Upper lobe of right lung (tissue), 1 donor: ENCODE measurements at places on chromosomes 3 and 15. TPM values are rescaled to one million over a fixed set of nuclear protein-coding genes. Genes with fewer than 3 reads are reported as not detected.

- H3K36me3 ChIP-seq: peaks cover 44% of the 10 kb centered on the region
- H3K4me1 ChIP-seq: no peaks in the 10 kb centered on the region
- H3K27me3 ChIP-seq: no peaks in the 10 kb centered on the region
- no peak overlapping the region for H3K27ac ChIP-seq
- H3K4me3 ChIP-seq: no peak overlapping the region
Measured at GRCh38 chr15:48470096-48470495, 138.9 kb downstream of the DUT start.

Gene TTLL13
- total RNA-seq: not detected

GRCh38 chr3:31364711-31365110, 168.0 kb upstream of the STT3B start:
- no peak for DNase-seq
- H3K4me1 ChIP-seq: no peaks in the 10 kb centered on the region
- no peaks in the 10 kb centered on the region for H3K27me3 ChIP-seq
- no peaks in the 10 kb centered on the region for H3K36me3 ChIP-seq
- no peak overlapping the region for H3K4me3 ChIP-seq
- H3K27ac ChIP-seq: no peak overlapping the region

GRCh38 chr3:70982700-70983140, 600.8 kb downstream of the FOXP1 start:
- no peak overlapping the region for H3K4me3 ChIP-seq
- no peak for DNase-seq
- H3K4me1 ChIP-seq: peaks cover 44% of the 10 kb centered on the region
- peaks cover 35% of the 10 kb centered on the region for H3K36me3 ChIP-seq

Gene ST8SIA2
- not detected for total RNA-seq

DNA sequence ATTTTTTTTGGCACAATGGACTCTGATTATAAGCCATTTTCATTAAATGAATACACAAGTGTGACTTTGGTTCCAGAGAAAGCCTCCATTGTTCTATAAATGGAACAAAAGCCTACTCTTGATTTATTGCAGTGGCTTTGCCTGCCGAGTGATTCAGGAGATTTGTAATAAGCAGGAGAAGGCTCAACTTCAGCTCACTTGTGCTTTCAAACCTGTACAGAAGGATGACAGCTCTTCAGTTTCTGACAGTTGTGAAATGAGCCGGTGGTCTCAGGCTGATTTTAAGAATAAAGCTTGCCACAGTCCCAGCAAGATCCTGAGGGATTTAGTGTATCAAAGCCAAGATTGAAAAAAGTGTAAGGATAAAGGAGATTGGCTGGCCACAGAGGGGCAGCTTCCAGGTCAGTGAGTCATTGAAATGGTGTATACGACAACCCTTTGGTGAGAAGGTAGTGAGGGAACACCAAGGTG, 438.8 kb upstream of the TGFBR2 start:
- DNase-seq: no peak
- H3K4me3 ChIP-seq: no peak overlapping the region
- no peak overlapping the region for H3K27ac ChIP-seq
- no peaks in the 10 kb centered on the region for H3K4me1 ChIP-seq

Gene SLC15A2
- 63.6 TPM for total RNA-seq

GRCh38 chr3:81395739-81396513, 365.5 kb downstream of the GBE1 start:
- no peaks in the 10 kb centered on the region for H3K36me3 ChIP-seq
- no peak for DNase-seq
- no peak overlapping the region for H3K27ac ChIP-seq
- H3K4me3 ChIP-seq: no peak overlapping the region

GRCh38 chr3:52609316-52609815, 73.0 kb downstream of the UQCC5 start:
- H3K36me3 ChIP-seq: peaks cover 83% of the 10 kb centered on the region
- H3K4me3 ChIP-seq: no peak overlapping the region
- H3K27ac ChIP-seq: no peak overlapping the region
- H3K4me1 ChIP-seq: peaks cover 5% of the 10 kb centered on the region

Gene SLC51A
- total RNA-seq: not detected

Gene CALML4
- 4.5 TPM for total RNA-seq

Gene NME9
- total RNA-seq: not detected

GRCh38 chr15:64810497-64811326, 14.7 kb downstream of the PIF1 start:
- no peaks in the 10 kb centered on the region for H3K27me3 ChIP-seq
- DNase-seq: no peak
- H3K27ac ChIP-seq: no peak overlapping the region
- no peaks in the 10 kb centered on the region for H3K4me1 ChIP-seq
- H3K4me3 ChIP-seq: no peak overlapping the region

Gene CHRM5
- not detected for total RNA-seq

GRCh38 chr3:17936736-17937480, 194.5 kb upstream of the TBC1D5 start:
- H3K4me3 ChIP-seq: no peak overlapping the region
- DNase-seq: no peak
- no peaks in the 10 kb centered on the region for H3K4me1 ChIP-seq
- H3K27ac ChIP-seq: no peak overlapping the region
- no peaks in the 10 kb centered on the region for H3K36me3 ChIP-seq
- no peaks in the 10 kb centered on the region for H3K27me3 ChIP-seq

- peaks cover 31% of the 10 kb centered on the region for H3K4me1 ChIP-seq
- no peak for DNase-seq
- H3K27me3 ChIP-seq: no peaks in the 10 kb centered on the region
- no peak overlapping the region for H3K27ac ChIP-seq
- no peak overlapping the region for H3K4me3 ChIP-seq
- peaks cover 81% of the 10 kb centered on the region for H3K36me3 ChIP-seq
Measured at GRCh38 chr15:64864068-64864467, 22.4 kb downstream of the PLEKHO2 start.

GRCh38 chr15:68220489-68220888, 9.0 kb downstream of the CLN6 start:
- no peak overlapping the region for H3K27ac ChIP-seq
- no peaks in the 10 kb centered on the region for H3K27me3 ChIP-seq

DNA sequence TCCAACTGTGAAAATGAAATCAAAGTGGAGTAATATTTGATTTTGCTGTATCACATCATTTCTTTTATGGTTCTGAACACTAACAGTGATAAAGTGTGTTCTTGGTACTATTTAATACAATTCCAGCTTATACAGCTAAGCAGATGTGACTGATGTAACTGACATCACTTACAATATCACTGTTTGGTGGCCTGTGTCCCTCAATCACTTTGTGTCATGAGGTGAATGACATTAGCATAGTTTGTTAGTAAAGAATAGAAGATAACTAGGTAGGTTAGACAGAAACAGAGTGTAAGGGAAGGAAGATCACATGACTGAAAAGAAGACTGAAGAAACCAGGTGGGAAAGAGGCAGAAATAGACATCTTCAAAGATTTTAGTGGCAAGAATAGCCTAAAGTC, 138.7 kb downstream of the AQP9 start:
- H3K27me3 ChIP-seq: no peaks in the 10 kb centered on the region
- H3K27ac ChIP-seq: no peak overlapping the region
- no peaks in the 10 kb centered on the region for H3K4me1 ChIP-seq
- no peaks in the 10 kb centered on the region for H3K36me3 ChIP-seq

DNA sequence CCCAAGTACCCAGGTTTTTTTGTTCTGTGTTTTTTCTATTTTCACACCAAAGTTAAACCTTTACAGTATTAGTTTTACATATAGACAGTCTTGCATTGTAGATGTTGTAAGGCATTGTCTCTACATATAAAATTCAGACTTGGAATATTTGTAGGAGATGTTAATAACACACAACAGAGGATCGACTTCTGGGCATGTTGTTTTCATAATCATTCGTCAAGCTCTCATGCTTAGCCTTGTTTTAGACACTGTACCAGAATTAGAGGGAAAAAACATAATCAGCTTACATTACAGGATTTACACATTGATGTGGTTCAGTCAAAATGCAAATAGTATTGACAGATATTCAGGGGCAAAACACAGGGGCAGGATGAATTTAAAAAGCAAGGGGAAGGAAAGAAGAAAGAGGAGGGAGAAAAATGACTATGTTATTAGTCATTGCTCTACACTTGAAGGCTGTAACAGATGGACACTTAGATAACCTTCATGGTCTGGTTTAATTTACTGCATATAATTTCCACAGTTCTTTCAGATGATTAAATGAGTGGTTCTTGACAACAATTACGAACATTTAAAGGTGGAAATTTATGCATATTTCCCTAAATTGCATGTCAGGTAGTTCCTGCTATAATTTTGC, 7.5 kb downstream of the CMSS1 start:
- H3K4me3 ChIP-seq: no peak overlapping the region
- no peaks in the 10 kb centered on the region for H3K36me3 ChIP-seq
- no peak for DNase-seq

- H3K4me3 ChIP-seq: no peak overlapping the region
- no peaks in the 10 kb centered on the region for H3K27me3 ChIP-seq
- DNase-seq: no peak
- H3K4me1 ChIP-seq: no peaks in the 10 kb centered on the region
- no peak overlapping the region for H3K27ac ChIP-seq
Measured at GRCh38 chr3:194471863-194472262, 14.9 kb downstream of the ATP13A3 start.

DNA sequence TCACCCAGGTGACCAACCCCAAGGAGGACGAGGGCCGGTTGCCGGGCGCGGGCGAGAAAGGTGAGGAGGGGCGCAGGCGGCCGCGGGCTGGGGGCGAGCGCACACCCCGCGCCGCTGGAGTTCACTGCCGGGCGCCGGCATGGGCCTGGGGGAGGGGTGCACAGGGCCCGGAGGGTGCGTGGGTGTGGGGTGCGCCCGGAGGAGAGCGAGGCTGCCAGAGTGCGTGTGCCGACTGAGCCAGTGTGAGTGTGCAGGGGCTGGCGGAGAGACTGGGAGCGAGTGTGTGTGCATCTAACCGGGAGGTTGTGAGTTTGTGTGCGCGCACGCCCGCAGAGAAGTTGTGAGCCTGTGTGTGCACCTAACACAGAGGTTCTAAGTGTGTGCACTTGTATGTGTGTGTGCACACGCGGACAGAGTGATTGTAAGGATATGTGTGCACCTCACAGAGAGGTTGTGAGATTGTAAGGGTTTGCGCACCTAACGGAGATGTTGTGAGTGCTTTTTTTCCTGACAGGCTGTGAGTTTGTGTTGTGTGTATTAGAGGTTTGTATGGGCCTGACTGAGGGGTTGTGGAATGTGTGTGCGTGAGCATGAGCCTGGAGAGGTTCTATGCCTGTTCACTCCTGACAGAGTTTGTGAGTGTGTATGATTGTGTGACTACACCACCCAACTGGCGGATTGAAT, 681 bp downstream of the CTDSPL start:
- H3K4me3 ChIP-seq: peak overlapping the region; percentile 69
- H3K36me3 ChIP-seq: no peaks in the 10 kb centered on the region
- DNase-seq: peak; percentile 83
- no peaks in the 10 kb centered on the region for H3K27me3 ChIP-seq
- peak overlapping the region; percentile 79 for H3K27ac ChIP-seq

Gene GPR149
- not detected for total RNA-seq

DNA sequence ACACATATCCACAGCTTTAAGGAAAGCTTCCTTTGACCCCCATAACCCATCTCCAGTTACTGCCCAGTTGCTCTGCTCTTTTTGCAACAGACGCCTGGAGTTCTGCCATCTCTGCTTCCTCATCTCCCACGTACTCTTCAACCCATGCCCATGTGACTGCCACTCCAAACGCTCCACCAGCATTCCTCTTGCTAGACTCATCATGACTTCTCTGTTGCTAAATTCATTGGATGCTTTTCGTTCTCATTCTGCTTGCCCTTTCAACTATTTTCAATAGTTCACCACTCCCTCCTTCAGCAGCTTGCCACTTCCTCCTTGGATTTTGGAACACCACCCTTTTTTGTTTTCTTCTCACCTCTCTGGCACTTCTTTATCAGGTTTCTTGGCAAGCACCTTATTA, 2.7 kb upstream of the KNSTRN start:
- no peak overlapping the region for H3K4me3 ChIP-seq
- H3K27ac ChIP-seq: peak overlapping the region; percentile 32
- H3K36me3 ChIP-seq: no peaks in the 10 kb centered on the region

- no peak overlapping the region for H3K27ac ChIP-seq
- H3K36me3 ChIP-seq: peaks cover 16% of the 10 kb centered on the region
- DNase-seq: no peak
- H3K4me1 ChIP-seq: no peaks in the 10 kb centered on the region
- H3K4me3 ChIP-seq: no peak overlapping the region
Measured at GRCh38 chr3:14913071-14913925, 34.1 kb upstream of the NR2C2 start.

- H3K27me3 ChIP-seq: no peaks in the 10 kb centered on the region
- H3K36me3 ChIP-seq: no peaks in the 10 kb centered on the region
- peaks cover 75% of the 10 kb centered on the region for H3K4me1 ChIP-seq
- DNase-seq: no peak
- H3K27ac ChIP-seq: peak overlapping the region; percentile 99
Measured at GRCh38 chr3:129621626-129622225, 15.2 kb upstream of the PLXND1 start.

GRCh38 chr15:48963524-48964113, at the start of gene SHC4:
TSS of gene SHC4 (minus strand) at chr15:48963919. CDS start at chr15:48963015, 904 bp downstream.
- H3K27ac ChIP-seq: no peak within 1 kb of the TSS
- H3K4me1 ChIP-seq: peaks cover 22% of the 10 kb centered on the region
- peaks cover 9% of the 10 kb centered on the region for H3K27me3 ChIP-seq
- no peaks in the 10 kb centered on the region for H3K36me3 ChIP-seq
- peak within 1 kb of the TSS; percentile 54 for H3K4me3 ChIP-seq

DNA sequence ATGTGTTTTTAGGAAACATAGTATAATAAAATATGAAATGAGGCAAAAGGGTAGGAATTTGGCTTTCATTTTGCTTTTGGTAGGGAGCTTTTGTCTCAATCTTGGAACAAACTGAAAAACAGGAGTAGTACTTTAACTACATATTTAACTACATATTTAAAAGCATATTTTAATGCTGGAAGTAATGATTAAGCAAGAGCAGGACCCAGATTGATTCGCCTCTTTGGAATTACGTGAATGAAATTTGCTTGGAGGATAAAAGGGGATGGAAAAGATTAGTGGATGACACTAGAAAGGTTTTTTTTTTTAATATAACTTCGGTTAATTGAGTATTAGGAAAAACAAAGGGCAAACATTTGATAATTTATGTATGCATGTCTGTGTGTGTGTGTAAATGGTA, 11.2 kb upstream of the TMEM212 start:
- H3K4me1 ChIP-seq: peaks cover 37% of the 10 kb centered on the region
- H3K27ac ChIP-seq: no peak overlapping the region
- H3K36me3 ChIP-seq: no peaks in the 10 kb centered on the region
- H3K4me3 ChIP-seq: no peak overlapping the region
- DNase-seq: no peak
- no peaks in the 10 kb centered on the region for H3K27me3 ChIP-seq

GRCh38 chr3:154126651-154127050, 5.5 kb downstream of the ARHGEF26 start:
- H3K4me1 ChIP-seq: no peaks in the 10 kb centered on the region
- H3K4me3 ChIP-seq: peak overlapping the region; percentile 19
- H3K27me3 ChIP-seq: no peaks in the 10 kb centered on the region

- H3K27ac ChIP-seq: no peak overlapping the region
- H3K4me1 ChIP-seq: no peaks in the 10 kb centered on the region
- H3K4me3 ChIP-seq: no peak overlapping the region
- no peak for DNase-seq
- no peaks in the 10 kb centered on the region for H3K36me3 ChIP-seq
Measured at GRCh38 chr3:120113128-120114116, 19.2 kb upstream of the GSK3B start.

Gene FGD5
- 84.2 TPM for total RNA-seq

Gene FBXO40
- total RNA-seq: 0.09 TPM
